ENCODE measurements at places on chromosomes 4 and X. TPM values are rescaled to one million over a fixed set of nuclear protein-coding genes. Genes with fewer than 3 reads are reported as not detected.

Gene EDA
- 10.6 TPM for total RNA-seq

GRCh38 chrX:107724653-107725052 is 50.9 kb downstream of the TSC22D3 start:
- no peak for DNase-seq

DNA sequence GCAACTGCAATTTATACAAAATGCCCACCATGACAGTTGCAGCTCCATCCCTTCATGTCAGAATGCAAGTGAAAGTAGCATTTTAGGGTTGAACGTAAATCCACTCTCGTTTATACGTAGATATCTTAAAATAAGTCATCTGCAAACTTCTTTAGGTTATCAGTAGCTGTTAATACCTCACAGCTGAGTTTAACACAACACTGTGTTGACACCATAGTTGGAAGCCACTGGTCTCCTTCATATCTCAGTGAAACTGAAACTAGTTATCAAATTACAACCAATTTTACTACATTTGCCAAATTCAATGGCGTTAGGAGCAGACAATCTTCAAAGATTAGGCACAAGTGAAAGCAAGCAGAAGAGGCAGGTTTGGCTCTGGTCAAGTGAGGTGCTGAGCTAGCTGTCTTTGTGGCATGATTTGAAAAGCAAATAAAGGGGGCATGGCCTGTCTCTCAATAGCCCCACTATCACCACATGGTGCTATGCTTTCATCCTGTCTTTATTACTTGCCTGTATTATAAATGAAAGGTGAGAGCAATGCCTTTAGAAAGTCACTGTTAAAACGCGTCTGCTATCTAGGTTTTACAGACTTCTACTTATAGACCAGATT is 12.3 kb downstream of the PPP3CA start:
- no peak for DNase-seq

- DNase-seq = no peak
Measured at GRCh38 chr4:91111556-91111955, 984.4 kb downstream of the CCSER1 start.

- no peak for DNase-seq
Measured at GRCh38 chrX:109914114-109914849, 88.6 kb upstream of the TMEM164 start.

- DNase-seq = no peak
Measured at GRCh38 chrX:1599791-1600405, 8.5 kb downstream of the AKAP17A start.
